ENCODE measurements at places on chromosomes 7 and 10.

DNA sequence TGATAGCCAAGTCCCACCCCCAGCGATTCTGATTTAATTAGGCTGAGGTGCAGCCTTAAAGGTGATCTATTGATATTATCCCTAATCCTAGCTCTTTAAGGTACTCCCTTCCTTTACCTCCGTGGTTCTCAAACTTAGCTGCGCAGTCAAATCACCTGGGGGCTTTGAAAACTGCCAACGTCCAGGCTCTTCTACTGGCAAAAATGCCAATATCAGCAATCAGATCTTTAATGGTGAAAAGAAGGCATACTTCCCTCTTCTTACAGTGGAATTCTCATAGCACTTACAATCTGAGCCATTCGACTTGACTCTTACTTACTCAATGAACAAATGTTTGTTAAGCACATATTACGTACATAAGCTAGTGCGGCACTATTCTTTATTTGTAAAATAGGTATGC lies 704 bp upstream of the SLC35B4 start:
- no peak for DNase-seq

GRCh38 chr7:8434290-8435002 lies 1.0 kb downstream of the NXPH1 start:
- DNase-seq, result no peak

GRCh38 chr7:42264702-42265101 lies 27.7 kb upstream of the GLI3 start:
- DNase-seq, result no peak

GRCh38 chr7:49099587-49100326 lies 175.4 kb downstream of the CDC14C start:
- no peak for DNase-seq

DNA sequence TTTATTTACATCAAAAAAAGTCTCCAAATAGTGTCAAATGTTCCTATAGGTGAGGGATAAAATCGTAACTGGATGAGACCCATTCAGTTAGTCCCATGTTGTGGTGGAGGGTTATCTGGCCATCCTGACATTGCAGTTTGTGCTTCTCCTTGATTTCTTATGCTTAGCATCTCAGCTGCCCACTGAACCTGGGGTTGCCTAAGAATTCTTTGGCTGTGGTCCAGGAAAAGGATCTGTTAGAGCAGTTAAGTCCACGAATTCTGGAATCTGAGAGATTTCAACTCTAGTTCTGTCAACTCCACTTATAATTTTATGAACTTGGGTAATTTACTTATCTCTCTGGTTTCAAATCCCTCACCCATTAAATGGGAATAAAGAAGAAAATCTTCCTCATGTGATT lies 1673.4 kb downstream of the REEP3 start:
- no peak for DNase-seq

GRCh38 chr10:23368816-23369640 lies 24.4 kb upstream of the C10orf67 start:
- no peak for DNase-seq

GRCh38 chr7:7681936-7682329 lies 36.5 kb downstream of the RPA3 start:
- no peak for DNase-seq

DNA sequence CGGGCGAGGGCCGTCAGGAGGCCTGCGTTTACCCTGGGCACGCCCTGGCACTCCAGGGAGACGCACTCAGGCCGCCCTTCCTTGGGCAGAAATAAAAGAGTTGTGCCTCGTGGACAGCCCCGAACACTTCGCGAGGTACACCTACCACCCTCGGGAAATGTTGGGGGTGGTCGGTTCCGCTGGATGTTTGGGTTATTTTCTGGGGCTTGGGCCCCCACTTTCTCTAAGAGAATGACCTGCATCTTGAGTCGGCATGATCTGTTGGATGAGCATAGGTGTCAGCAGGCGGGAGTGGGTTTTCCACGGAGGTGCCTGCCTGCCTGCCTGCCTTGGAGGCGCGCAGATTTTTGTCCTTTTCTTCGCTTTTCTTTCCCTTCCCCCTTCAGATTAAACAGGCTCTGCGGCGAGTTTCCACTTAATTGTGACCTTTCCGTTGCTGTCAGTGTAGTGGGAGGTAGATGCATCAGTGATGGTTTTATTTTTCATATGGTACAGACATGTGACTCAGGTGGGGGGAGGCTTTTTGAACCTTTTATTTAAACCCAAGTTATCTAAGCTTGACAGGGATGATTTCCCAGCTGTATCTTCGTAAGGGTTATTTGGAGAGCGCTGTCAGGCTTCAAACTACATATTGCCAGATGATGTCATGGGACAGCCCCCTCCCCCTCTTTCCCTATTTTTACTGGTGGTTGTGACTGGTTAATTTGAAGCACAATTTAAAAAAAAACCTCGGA lies 661 bp downstream of the HECTD2 start:
- DNase-seq, result peak; percentile 14

DNA sequence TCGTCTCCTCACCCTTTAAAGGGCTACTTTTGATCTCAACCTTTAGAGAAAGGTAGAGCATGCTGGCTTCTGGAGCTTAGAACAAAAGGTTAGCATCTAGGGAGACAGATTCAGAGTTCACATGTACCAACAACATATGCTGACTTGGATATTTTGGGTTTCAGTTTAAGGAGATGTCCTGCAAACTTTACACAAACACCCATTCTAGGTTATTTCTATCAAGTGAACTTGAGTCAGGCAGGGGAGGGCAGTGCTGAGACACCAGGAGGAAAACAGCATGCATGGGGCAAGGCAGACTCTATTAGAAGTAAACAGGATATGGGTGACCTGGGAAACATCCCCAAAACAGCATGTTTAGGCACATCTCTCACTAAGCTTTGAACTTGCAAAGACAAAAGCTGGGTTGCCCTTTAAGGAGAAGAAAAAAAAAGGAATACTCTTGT lies 43.8 kb downstream of the ARL4A start:
- no peak for DNase-seq

DNA sequence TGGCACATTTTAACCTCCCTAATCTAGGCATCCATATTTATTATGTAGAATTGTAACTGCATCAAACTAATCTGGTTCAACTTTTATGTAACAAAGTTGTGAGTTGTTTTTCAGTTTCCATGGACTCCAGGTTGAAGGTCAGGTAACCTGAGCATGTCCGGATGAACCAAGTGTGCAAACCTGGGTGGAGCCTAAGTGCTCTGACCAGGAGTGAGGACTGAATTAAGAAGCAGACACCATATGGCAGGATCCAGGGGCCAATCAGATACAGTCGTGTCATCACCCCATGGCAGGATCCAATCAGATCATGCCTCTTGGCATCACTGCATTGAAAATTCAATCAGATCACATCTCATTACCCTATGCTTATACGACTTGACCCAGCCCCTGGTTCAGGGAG lies 41.2 kb upstream of the PHYHIPL start:
- DNase-seq, result no peak

DNA sequence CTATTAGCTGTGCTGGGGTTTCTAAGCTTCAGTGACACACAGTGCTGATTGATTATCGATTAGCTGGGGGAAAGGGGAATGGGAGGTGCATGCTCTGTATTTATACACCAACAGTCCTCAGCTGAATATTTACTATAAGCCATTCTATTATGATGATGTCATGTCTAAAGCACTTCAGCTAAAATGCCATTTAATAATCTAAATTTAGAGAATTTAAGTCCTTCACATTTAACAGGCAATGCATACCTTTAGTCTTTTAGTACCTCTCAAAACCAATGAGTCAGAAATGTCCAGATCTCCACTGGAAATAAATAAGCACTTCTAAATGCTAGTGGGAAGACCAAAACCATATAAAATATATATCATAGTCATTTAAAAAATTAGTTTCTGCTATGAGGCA lies 24.6 kb downstream of the RPP38 start:
- DNase-seq, result no peak

GRCh38 chr7:105454095-105454747 lies 65.5 kb upstream of the SRPK2 start:
- DNase-seq, result no peak

GRCh38 chr7:44802418-44803025 lies 6.0 kb downstream of the PPIA start:
- no peak for DNase-seq

GRCh38 chr10:132674311-132674710 lies 111.6 kb downstream of the NKX6-2 start:
- DNase-seq, result no peak

GRCh38 chr10:71334221-71334791 lies 15.2 kb downstream of the SLC29A3 start:
- DNase-seq, result no peak

DNA sequence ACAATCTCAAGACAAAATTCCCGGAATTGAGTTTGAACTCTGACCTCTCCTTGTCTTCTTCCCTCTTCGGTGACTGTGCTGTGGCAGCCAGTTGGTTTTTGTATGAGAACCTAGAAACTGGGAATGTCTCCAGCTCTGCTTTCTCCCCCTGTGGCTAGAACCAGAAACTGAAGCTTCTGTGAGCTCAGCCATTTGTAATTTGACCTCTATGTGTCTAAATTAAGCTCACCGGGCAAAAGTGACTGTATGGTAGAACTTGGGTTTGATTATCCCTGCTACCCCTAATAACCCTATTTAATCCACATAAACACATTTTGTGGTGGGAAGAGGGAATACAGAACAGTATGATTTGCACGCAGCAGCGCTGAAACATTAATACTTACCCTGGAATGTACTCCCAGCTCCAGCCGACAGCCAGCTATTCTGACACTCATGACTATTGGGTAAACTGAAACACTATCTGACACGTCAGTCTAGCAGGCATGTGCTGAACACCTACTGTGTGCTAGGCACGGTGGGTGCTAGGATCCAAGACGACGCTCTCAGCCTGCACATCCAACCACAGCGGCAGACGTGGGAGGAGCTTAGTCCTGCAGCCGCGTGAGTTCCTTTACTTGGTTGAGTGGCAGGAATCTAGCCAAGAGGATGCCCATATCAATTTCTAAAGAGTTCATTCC lies 324.8 kb downstream of the SFMBT2 start:
- no peak for DNase-seq

DNA sequence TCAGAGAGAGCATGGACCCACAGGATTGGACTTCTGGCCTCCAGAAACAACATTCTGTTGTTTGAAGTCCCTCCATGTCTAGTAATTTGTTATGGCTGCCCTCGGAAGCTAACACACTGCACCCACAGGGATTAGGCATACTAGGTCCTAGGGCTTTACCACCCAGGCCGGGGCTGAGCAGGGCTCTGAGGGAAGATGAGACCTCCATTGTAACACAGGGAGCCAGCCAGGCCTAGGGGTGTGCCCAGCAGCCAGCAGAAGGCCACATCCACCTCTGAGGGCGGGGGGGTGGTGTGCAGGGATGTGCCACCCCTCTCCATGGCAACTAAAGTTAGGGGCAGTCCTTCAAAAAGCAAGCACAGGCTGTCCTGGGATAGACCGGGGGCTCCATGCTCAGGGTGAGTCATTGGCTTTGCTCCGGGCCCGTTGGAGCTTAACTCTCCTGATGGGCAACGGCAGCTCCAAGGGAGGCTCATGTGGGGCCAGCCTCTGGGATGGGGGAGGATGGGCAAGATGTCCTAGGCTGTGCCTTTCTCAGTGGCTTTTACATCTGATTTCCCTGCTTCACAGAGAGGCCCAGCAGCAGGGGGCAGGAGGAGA lies 96.6 kb upstream of the GPR26 start:
- no peak for DNase-seq

- DNase-seq, result no peak
Observed at GRCh38 chr10:44958196-44958897, 1.3 kb upstream of the RASSF4 start.

DNA sequence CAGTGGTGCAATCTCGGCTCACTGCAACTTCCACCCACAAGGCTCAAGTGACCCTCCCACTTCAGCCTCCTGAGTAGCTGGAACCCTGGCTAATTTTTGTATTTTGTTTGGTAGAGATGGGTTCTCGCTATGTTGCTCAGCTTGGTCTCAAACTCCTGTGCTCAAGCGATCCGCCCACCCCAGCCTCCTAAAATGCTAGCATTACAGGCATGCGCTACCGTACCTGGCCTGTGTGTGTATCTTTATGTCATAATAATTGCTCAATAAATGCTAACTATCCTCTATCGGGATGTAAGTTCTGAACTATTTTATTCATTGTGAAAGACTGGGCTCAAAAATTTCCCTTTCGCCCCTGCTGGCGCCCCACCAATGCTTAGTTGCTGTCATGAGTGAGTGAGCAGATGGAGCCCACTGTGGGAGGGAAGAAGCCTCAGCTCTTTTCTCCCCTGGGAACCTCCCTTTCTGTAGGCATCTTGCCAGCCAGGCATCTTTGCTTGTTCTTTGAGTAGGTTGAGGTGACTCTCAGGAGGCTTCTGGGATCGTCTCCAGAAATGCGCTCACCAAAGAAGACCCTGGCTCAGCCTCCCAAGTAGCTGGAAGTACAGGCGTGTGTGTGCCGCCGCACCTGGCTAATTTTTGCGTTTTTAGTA lies 38.3 kb downstream of the CAMK1D start:
- no peak for DNase-seq

DNA sequence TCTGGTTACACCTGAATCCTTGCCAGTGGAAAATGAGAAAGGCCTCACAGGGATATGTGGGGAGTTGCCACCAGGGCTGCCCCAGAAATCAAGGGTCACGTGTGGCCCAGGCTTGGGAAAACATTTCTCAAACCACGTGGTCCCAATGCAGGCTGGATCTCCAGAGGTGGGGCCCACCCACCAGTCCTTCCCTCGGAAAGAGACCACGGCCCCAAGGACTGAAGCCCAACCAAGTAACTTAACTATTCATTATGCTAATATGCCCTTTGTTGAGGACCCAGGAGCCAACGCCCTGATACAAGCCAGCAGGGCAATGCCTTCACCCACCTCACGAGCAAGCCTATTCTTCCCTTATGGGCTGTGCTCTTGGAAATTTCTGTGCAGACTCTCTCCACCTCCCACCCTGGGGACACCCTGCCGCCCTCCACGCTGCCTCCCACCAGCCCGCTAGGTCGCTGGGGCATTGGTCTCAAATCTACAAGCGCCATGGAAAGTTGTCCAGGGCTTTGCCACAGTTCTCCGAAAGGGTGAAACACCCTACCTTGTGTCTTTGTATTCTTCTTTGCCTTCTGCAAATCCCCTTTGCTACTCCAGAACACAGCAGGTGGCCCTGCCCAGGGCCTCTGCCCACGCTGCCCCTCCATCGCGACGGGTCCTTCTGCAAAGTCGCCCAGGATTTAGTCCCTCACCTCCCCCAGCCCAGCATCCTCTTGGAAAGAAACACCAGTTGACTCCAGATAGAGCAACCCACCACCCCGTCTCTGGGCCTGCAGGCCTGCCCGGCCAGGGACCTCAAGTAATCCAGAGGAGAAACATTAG lies 8.8 kb downstream of the TNS3 start:
- no peak for DNase-seq

GRCh38 chr7:26664735-26665416 lies 199.5 kb downstream of the SKAP2 start:
- DNase-seq, result peak; percentile 13

GRCh38 chr7:102913826-102914225 lies 1.0 kb downstream of the LRRC17 start:
- no peak for DNase-seq

DNA sequence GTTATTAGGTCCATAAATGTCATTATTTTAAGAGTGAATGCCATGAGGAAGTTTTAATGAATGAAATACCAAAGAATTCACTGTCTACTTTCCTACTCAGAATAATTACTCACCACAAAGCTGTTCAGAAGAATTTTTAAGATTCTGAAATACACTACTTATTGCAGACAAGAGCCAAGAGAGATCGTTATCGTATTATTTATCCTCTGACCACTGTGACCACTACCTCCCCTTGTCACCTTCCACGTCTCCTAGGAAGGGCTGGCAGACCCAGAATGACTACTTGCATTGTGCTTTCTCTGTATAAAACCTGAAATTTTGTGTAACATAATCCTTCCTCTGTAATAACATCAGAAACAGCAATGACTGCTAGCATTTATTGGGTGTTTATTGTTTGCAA lies 81.9 kb downstream of the ABCB5 start:
- DNase-seq, result no peak
